ENCODE measurements at places on chromosomes 2 and 18.

DNA sequence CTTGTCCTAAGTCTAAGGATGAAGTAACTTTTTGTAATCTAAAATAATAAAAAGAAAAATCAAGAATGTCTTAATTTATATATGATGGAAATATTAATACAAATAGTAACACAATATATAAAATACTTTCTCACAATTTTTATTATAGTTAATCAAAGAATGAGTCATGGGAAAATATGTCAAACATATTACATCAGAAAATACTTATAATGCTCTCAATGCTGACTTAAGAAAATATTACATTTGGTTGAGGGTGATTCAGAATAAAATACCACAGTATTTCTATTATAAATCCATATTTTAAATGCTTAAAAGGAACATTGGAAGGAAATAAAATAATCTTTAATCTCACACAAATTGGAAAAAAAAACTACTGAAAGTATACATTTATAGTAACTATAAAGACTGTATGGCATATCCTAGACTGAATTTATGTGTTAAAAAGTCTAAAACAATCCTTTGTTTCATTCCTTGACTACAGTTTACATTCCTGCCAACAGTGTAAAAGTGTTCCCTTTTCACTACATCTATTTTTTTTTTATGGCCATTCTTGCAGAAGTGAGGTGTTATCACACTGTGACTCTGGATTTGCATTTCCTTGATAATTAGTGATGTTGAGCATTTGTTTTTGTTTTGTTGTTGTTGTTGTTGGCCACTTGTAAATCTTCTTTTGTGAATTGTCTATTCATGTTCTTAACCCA, 1573.5 kb upstream of the ACVR2A start:
- DNase-seq, result no peak

- no peak for DNase-seq
Observed at GRCh38 chr2:46367286-46367685, 70.1 kb downstream of the EPAS1 start.

DNA sequence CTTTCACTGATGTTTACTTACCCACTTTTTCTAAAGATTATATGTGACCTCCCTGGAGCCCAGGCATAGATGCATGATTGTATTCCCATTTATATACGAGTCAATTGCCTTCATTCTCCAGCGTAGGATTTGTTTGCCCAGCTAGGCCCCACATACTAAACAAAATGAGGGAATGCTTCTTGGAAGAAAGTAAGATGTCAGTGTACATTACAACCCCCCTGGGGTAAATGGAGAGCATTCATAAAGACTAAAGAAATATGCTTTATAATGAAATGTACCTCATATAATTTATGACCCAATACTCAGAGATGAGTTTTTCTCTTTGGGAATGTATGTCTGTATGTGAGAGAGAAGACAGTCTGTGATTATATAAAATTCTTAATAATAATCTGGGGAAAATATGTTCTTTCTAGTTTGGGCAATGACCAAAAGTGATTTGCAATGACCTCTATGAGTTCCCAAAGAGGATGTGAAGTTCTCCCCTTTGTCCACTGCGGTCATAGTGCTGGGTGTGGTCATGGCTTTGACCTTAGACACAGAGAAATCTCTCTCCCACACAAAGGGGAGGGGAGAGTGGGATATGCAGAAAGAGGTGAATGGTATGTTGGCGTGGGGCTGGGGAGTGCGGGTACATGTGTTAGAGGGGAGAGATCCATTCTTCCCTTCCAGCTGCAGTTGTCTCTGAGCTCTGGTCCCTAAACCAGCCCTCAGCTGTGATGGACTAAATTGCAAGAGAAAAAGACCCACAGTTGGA, 175.6 kb downstream of the EN1 start:
- no peak for DNase-seq

- DNase-seq, result no peak
Observed at GRCh38 chr2:174330945-174331594, 3.7 kb upstream of the SP9 start.

DNA sequence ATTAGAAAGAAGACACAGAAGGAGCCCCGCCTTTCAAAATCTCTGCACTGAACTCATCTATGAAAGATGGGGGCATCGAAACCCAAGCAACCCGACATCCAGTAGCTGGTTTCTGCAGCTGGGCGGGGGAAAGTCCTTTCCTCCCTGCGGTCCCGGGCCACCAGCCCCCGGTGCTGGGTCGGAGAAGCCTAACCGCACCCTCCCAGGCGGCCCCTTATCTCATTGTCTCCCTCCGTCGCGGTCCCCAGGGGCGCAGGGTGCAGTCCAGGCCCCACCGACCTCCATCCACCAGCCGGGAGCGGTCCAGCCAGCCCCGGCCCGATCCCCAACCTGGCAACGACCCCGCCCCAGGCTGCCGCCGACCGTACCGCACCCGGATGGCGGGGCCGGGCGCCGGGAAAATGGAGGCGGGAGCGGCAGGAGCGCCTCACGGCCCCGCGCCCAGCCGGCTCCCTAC, 452 bp downstream of the RAPH1 start:
- DNase-seq, result no peak
